T-helper 17 cell (primary cell): ENCODE measurements at places on chromosomes 7 and 10.

DNA sequence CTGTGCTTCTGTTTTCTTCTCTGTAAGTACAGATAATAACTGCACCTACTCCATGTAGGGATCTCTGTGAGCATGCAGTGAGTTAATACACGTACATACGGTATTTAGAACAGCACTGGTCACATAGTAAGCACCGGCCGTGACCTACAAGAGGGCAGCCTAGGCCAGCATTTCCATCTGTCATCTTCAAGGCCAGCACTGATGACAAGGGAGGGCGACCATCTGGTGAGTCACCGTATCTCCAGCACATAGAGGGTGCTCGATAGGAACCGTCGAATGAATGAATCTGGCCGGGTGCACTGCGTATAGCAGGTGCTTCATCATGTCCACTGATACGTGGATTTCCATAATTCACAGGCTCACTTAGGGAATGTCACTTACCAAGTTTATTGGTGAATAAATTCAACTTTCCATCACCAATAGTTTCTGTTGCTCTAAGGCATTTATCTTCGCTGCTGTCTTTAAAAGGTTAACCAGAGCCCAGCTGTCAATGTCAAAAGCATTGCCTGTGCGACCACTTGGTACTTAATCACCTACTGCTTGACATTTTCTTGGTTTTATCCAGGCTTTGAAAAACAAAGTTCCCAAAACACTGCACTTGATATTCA lies 8.3 kb downstream of the NOD1 start:
- DNase-seq: no peak

- no peak for DNase-seq
Measured at GRCh38 chr10:125146791-125147579, 13.4 kb downstream of the CTBP2 start.

DNA sequence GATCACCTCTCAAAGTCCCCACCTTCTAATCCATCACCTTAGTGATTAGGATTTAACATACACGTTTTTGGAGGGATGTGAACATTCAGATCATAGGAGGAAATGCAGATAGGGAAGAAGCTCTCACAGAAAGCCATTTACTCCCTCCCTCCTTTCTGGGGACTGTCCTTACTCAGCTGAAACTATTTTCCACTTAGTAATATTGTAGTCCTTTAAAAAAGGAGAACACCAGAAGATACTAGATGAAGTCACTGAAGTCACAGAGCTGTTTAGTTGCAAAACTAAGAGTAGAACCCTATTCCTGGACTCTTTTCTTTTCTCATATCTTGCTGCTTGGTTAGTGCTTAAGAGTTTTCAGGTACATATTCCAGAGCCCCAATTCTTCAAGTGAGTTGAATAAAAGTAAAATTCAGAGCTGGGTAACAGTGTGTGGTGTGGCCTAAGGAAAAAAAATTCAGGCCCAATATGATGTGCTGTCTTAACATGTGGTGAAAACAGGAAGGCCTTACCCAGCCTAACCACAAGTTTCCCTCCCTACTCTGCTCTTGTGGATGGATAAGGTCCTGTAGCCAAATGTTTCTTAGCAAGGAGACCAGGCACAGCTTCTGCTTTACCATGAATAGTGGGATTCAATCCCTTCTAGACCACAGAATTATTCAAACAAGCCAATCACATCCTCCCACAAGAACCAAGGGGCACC lies 135.7 kb downstream of the INHBA start:
- DNase-seq: no peak

GRCh38 chr10:83476211-83476610 lies 663.1 kb upstream of the GHITM start:
- DNase-seq: no peak

GRCh38 chr10:71970331-71970730 lies 6.1 kb downstream of the CHST3 start:
- DNase-seq: no peak

DNA sequence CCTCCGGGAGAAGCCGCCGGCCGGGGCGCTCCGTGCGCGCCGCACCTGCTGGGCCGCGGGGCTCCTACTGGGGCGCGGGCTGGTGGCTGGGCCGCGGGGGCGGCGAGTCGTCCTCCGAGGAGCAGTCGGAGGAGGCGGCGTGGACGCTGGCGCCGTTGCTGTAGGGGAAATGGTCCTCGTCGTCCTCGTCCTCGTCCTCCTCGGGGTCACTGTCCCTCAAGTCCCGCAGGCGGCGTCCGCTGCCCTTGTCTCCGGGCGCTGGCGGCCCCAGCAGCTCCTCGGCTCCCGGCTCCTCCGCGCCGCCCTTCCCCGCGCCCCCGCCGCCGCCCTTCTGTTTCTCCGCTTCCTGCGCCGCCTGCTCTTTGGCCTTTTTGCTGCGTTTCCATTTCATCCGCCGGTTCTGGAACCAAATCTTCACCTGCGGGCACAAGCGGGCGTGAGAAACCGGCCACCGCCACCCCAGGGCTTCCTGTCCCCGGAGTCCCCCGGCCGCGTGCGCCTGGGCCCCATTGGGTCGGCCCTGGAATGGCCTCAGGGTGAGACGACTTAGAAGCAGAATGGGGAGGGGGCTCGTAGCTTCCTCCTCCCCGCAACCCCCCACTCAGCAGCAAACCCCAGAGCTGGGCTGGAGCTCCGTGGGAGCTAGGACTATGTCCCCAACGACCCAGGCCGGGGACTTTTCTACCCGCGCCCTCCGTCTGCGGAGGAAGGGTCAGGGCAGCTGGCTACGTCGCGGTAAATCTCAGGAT lies 4.8 kb downstream of the MNX1 start:
- DNase-seq: no peak
